ENCODE measurements at places on chromosomes 16 and 17.

GRCh38 chr17:43900183-43900857 is 7.0 kb downstream of the MPP2 start:
- peak; percentile 76 for DNase-seq

GRCh38 chr17:19248928-19249574 is 11.9 kb downstream of the EPN2 start:
- no peak for DNase-seq

- no peak for DNase-seq
Measured at GRCh38 chr17:69042308-69042707, 18.4 kb downstream of the ABCA9 start.

GRCh38 chr16:30004811-30005242 is 6.0 kb downstream of the DOC2A start:
- DNase-seq: no peak

- no peak for DNase-seq
Measured at GRCh38 chr17:74757931-74758847, 9.8 kb downstream of the NHERF1 start.

DNA sequence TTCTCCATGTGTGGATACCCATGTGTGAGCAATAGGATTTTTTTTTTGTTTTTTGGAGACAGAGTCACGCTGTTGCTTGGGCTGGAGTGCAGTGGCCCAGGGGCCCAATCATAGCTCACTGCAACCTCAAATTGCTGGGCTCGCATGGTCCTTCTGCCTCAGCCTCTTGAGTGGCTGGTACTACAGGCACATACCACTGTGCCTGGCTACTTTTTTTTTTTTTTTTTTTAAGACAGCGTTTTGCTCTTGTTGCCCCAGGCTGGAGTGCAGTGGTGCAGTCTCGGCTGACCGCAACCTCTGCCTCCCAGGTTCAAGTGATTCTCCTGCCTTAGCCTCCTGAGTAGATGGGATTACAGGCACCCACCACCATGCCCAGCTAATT is 16.7 kb downstream of the MGRN1 start:
- DNase-seq: no peak

DNA sequence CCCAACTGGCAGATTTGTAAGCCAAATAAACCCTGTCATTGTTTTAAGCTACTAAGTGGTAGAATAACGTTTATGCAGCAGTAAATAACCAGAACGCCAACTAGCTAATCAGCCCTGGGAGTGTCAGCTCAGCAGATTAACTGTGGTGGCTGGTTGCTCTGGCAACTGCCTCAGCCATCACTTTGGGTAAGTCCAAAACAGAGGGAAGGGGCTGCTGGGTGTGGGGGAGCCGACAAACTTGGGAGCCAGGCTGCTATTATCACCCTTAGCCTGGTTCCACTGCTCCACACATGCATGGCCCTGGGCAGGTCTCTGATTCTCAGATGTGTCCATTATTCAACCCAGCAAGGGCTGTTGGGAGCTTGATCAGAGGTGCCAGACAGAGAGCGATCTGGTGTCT is 22.2 kb upstream of the RHOT1 start:
- DNase-seq: no peak

DNA sequence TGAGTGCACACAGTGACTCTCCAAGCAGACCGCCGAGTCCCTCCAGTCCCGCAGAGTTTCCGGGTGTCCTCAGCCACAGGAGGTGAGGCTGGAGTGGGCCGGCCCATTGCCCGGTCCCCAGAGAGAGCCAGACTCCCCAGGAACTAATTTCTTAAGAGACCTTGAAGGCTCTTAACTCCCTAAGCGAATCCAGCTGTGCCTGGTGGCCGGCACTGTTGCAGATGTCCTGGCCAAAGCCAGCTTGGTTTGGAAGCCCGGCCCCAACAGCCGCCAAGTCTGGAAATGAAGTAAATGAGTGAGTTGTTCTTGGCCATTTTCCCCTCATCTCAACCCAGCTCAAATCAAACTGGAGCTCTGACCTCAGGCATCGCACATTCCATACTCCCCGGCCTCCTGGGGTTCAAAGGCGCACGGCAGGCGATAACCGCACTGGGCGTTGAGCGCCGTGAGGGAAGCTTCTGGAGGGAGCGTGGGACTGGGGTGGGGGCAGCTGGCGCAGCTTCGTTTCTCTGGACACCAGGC is 42.0 kb downstream of the CMIP start:
- no peak for DNase-seq

DNA sequence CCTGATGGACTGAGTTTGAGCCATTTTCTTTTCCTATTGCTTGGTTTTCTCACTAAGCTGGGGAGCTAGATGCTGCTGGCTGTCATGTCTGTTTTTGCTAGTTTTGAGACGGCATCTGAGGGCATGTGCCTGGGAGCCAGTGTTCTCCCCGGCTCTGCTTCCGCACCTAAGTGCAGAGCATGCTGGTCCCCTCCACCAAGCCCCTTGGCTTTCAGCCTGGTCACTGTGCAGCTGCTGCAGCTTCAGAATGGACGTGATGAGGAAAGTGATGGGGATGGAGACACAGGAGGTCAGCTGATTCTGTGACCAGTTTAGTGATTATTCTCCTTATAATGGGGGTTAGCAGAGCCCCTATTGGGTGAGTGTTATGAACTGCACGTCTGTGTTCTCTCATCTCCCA is 28.5 kb downstream of the DNAH17 start:
- DNase-seq: no peak

DNA sequence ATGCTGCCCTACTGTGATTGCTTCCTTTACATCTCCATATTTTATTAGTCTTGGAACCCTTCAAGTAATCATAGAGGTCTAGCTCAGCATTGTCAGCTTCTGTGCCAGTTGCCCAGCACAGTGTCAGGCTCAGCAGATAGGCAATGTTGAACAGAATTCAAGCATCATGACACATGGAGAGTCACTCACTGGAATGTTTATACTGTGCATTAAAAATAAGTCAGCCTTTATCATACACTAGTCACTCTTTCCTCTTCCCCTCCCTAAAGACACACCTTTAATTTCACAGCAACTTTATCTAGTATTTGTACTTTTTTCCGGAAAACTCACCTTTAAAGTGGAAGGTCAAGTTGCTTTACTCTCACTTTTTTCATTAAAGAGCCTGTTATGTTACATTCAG is 253.8 kb upstream of the CDH11 start:
- DNase-seq: no peak

- no peak for DNase-seq
Measured at GRCh38 chr17:32912218-32912897, 15.6 kb upstream of the TMEM98 start.

DNA sequence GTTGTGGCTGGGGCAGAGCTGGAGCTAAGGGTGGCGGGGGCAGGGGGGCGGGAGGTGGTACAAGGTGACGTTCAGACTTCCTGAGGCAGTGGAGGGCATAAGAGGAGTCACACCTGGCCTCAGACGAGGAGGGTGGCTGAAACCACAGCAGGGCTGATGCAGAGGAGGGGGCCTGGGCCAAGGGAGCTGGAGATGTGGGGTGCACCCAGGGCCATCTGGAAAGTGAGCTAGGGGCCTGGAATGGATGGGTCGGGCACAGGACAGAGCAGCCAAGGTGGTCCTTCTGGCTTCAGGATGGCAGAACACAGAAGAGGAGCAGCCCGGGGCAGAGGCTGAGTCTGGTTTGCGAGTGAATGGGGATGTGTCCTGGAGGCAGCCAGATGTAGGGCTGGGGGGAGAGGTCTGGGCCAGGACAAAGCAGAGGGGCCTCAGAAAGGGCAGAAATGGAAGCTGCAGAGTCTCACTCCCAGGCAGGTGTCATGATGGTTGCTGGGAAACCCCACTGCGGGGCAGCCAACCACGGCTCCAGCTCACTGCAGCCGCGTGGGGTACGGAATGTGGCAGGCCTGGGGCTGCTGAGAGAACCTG is 57.6 kb downstream of the PRMT7 start:
- DNase-seq: no peak

- no peak for DNase-seq
Measured at GRCh38 chr17:60369727-60370126, 22.2 kb downstream of the USP32 start.

GRCh38 chr16:64693946-64694345 is 427.9 kb downstream of the CDH11 start:
- no peak for DNase-seq

- no peak for DNase-seq
Measured at GRCh38 chr16:4428500-4428899, 2.8 kb downstream of the DNAJA3 start.

Data from stimulated activated naive CD4-positive, alpha-beta T cell treated with Interleukin-2 at 50 U/mL for 16 hours (primary cell).